Endodermal cell (in vitro differentiated cells): ENCODE measurements at places on chromosomes 6 and 20. TPM values are rescaled to one million over a fixed set of nuclear protein-coding genes. Genes with fewer than 3 reads are reported as not detected.
A peak's percentile ranks its signal among the peaks of the same experiment; 100 is the strongest.

BMP2 gene
- total RNA-seq, result 119 and 132 TPM in 2 replicates

TRIM40 gene
- not detected in 3 replicates for total RNA-seq

KCNK5 gene
- total RNA-seq, result 24.0 and 29.8 TPM in 2 replicates

SAMD5 gene
- 0.79 and 0.99 TPM in 2 replicates for total RNA-seq

PRL gene
- total RNA-seq, result not detected in 3 replicates

DNA sequence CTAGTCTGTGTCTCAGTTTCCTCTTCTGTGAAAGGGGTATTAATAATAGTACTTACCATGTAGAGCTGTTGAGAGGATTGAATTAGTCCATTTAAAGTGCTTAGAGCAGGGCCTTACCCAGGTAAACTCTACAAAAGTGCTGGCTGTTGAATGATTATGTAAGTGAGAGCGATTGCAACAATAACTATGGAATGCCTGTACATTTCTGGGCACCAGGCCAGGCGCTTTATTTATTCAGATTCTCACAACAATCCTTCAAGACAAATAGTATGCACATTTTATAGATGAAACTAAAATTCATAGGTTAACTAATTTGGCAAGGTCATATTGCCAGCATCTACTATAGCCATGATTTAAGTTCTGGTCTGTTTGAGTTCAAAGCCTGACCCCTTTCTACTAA, 78.3 kb upstream of the MMS22L start:
- H3K36me3 ChIP-seq, result no peaks in the 10 kb centered on the region
- H3K27ac ChIP-seq, result no peak overlapping the region
- no peak for DNase-seq
- H3K27me3 ChIP-seq, result no peaks in the 10 kb centered on the region
- no peak overlapping the region for H3K4me3 ChIP-seq

GRCh38 chr6:73984571-73985210, 288.7 kb downstream of the CD109 start:
- DNase-seq, result no peak
- peaks cover 16% of the 10 kb centered on the region for H3K27me3 ChIP-seq
- no peak overlapping the region for H3K4me3 ChIP-seq
- no peaks in the 10 kb centered on the region for H3K4me1 ChIP-seq

GRCh38 chr6:3230256-3230882, 2.9 kb upstream of the TUBB2B start:
- peaks cover 3% of the 10 kb centered on the region for H3K4me1 ChIP-seq
- peak overlapping the region; percentile 73 for H3K4me3 ChIP-seq

DNA sequence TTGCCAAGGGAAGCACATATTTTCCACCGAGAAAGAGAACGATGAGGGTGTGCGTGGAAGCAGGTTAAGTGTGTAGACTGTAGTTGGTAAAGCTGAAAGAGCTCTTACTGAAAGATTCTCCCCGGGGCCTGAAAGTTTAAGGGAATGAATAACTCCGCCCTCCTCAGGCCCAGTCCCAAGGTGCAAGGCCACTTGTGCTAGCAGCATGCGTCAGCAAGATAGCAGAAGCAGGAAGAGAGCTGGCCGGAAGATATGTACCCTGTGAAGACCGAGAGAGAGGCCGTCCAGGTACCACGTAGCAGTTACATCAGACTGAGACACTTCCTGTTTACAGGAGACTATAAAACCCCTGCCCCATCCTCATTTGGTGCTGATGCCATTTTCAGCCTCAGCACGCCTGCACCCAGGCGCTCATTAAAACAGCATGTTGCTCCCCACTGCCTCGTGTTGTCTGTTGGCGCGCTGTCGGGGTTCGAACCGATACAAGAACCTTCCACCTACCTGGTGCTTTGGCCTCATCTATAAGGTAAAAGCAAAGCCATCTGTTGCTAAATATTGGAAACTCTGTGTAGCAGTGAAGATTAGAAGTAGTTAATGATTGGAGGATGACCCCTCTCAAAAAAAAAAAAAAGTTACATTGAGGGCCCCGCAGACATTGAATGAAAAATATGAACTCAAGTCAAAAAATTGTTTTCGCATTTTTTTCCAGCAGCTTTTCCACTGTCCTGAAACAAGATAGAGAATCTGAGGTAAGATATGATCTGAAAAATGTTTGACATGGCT, 18.6 kb upstream of the FAM135A start:
- no peaks in the 10 kb centered on the region for H3K4me1 ChIP-seq
- DNase-seq, result no peak
- no peak overlapping the region for H3K27ac ChIP-seq
- no peak overlapping the region for H3K4me3 ChIP-seq

- H3K27me3 ChIP-seq, result peaks cover 13% of the 10 kb centered on the region
- no peak overlapping the region for H3K4me3 ChIP-seq
- H3K27ac ChIP-seq, result no peak overlapping the region
- no peaks in the 10 kb centered on the region for H3K36me3 ChIP-seq
- no peaks in the 10 kb centered on the region for H3K4me1 ChIP-seq
- DNase-seq, result no peak
These were observed 62.3 kb downstream of the LY86 start for GRCh38 chr6:6650839-6651238.

DNA sequence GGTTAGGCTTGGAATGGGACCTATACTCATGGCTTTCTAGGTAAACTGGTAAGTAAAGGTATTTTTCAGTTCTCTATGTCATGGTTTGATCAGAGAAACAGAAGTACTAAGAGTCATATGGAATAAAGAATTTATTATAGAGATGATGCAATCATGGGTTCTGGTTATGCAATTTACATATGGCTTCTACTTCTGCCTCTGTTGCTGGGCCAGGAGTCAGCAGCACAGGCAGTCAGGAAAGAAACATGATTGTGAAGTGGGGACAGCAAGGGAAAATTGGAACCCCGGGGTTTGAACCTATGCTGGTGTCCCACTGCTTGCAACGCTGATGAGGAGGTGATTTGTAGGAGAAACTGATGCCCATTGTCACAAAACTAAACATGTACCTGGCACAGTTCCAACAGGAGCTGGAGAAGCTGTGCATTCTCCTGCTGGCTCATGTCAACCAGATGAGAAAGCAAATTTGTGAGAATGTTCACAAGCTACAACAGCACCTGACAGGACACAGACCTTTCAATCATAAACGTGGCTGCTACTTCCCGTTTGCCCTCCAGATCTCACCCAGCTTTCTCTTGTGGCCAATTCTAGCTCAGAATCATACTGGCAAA, 887.1 kb downstream of the TFAP2A start:
- H3K4me1 ChIP-seq, result no peaks in the 10 kb centered on the region
- H3K4me3 ChIP-seq, result no peak overlapping the region
- no peaks in the 10 kb centered on the region for H3K27me3 ChIP-seq
- no peaks in the 10 kb centered on the region for H3K36me3 ChIP-seq
- no peak overlapping the region for H3K27ac ChIP-seq

GRCh38 chr20:6277661-6278240, 154.9 kb upstream of the FERMT1 start:
- H3K27ac ChIP-seq, result no peak overlapping the region
- no peak overlapping the region for H3K4me3 ChIP-seq
- peak; percentile 76 for DNase-seq

DNA sequence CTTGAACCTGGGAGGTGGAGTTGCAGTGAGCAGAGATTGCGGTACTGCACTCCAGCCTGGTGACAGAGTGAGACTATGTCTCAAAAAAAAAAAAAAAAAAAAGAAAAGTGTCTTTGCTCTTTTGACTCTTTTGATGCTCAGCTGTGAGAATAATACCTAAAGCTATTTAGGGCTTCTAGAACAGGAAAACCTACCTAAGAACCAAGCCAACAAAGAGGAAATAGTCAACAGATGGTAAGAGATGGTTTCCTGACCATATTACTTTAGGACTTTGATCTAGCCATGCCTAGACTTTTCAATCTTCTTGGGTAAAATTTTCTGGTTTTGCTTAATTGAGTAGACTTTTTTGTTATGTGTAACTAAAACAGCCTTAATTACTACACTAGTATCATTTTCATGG, 508.1 kb downstream of the EPHA7 start:
- no peaks in the 10 kb centered on the region for H3K36me3 ChIP-seq
- no peak overlapping the region for H3K4me3 ChIP-seq
- no peaks in the 10 kb centered on the region for H3K4me1 ChIP-seq
- H3K27me3 ChIP-seq, result no peaks in the 10 kb centered on the region

GRCh38 chr20:23407781-23408464, 13.4 kb downstream of the NAPB start:
- no peaks in the 10 kb centered on the region for H3K4me1 ChIP-seq
- H3K27ac ChIP-seq, result no peak overlapping the region
- H3K4me3 ChIP-seq, result no peak overlapping the region
- H3K27me3 ChIP-seq, result no peaks in the 10 kb centered on the region
- no peak for DNase-seq

DNA sequence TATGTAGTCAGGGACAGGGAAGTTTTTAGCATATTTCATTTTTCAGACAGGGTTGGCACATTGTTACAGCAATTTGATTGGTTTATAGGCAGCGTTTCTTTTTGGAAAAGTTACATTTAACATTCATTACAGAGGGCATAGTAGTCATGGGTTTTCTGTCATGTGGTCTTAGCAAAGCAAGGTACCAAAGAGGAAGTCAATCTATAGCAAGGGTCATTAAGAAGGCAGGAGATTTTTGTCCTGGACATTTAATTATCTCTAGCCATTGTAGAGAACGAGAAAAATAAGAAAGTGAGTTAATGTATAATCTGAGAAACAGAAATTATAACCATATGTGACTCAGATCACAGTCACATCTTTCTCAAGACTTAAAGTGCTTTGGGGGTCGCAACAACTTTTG, 47.4 kb downstream of the TPD52L1 start:
- peaks cover 3% of the 10 kb centered on the region for H3K4me1 ChIP-seq
- no peak overlapping the region for H3K27ac ChIP-seq
- no peaks in the 10 kb centered on the region for H3K27me3 ChIP-seq
- DNase-seq, result no peak
- H3K4me3 ChIP-seq, result no peak overlapping the region

- no peaks in the 10 kb centered on the region for H3K36me3 ChIP-seq
- H3K27me3 ChIP-seq, result no peaks in the 10 kb centered on the region
- H3K27ac ChIP-seq, result no peak overlapping the region
- no peak for DNase-seq
- H3K4me3 ChIP-seq, result peak overlapping the region; percentile 45
These were observed 29.3 kb downstream of the CST8 start for GRCh38 chr20:23520185-23520584.

GRCh38 chr6:7515363-7515762, 26.1 kb upstream of the DSP start:
- H3K36me3 ChIP-seq, result no peaks in the 10 kb centered on the region
- H3K4me1 ChIP-seq, result peaks cover 2% of the 10 kb centered on the region
- DNase-seq, result no peak
- peaks cover 8% of the 10 kb centered on the region for H3K27me3 ChIP-seq

DNA sequence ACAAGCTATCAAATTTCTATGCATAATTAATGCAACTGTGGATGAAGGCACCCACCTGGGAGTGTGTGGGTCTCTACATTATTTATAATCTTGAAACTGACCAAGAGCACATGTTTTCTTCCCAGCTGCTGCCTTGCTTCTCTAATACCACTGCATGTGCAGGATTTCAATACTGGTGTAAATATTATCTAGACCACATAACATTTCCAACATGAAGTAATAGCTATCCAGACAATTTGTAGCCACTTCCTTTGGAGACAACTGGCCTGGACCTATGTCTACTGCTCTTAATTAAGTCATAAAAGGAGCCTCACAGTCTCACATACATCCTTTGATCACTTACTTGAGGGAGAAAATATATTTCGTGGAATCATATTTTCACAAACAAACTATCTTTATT, 180.7 kb downstream of the HIVEP2 start:
- no peaks in the 10 kb centered on the region for H3K27me3 ChIP-seq
- H3K4me3 ChIP-seq, result no peak overlapping the region
- no peaks in the 10 kb centered on the region for H3K36me3 ChIP-seq
- H3K27ac ChIP-seq, result no peak overlapping the region
- DNase-seq, result no peak

DNA sequence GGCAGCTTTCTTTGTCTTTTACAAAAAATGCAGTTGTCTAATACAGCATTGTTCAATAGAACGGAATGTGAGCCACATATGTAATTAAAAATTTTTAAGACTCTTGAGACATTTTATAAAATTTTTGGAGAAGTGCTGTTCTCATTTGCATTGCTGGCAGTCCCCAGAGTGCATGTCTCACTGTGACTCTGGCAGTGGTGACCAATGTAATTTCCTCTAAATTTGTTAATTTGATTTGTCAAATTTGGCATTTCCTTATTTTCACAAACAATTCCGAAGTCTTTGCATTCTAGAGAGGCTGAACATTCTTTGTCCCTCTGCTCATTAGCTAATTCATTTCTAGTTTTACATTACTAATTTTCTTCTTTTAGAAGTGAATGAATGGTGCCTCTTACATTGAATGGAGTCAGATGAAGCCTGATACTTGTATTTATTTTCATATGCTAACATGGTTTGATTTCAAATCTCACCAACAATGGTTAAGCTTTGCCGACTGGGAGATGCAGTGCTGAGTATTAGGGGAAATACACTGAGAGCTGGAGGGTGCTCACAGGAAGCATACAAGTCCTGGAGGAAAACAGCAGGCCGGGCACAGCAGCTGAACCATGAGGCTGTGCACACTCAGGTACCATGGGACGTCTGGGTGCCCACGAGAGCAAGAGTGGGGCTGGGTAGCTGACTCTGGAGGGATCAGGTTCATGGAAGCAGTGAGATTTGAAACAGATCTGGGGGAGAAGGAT, 68.5 kb upstream of the ARMC2 start:
- no peak overlapping the region for H3K4me3 ChIP-seq
- H3K4me1 ChIP-seq, result no peaks in the 10 kb centered on the region
- H3K36me3 ChIP-seq, result no peaks in the 10 kb centered on the region
- peaks cover 26% of the 10 kb centered on the region for H3K27me3 ChIP-seq
- H3K27ac ChIP-seq, result no peak overlapping the region

GRCh38 chr20:1935696-1936366, 40.6 kb downstream of the SIRPA start:
- DNase-seq, result no peak
- H3K27ac ChIP-seq, result no peak overlapping the region

DNA sequence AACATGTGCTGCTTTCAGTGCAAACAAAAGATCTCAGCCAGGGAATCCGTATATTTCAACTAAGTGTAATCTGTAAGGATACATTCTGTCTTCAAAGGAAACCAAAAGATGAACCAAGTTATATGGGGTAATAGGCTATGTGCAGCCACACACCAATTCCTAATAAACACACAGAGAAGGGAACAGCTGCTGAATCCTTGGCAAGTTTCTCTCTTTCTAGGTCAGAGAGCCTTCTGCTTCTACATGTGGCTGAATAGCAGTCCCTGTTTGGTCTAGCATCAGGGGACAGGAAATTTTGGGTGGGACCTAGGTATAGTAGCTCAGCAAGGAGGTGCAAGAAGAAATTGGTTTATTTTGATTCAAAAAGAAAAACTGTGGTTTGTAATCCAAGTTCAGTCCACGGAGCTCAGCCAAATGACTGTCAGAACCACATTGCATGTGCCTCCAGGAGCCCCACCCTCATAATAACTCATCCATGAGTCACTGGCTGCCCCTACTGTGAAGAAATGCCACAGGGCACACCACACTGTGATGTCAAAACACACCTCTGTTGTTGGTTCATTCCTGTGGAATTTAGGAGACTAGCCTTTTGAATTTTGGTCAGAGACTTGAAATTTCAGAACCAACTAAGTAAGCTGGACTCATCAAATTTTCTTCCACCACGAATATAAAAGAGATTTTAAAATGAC, 21.1 kb downstream of the SPTLC3 start:
- no peaks in the 10 kb centered on the region for H3K36me3 ChIP-seq
- H3K4me1 ChIP-seq, result peaks cover 2% of the 10 kb centered on the region
- H3K4me3 ChIP-seq, result no peak overlapping the region
- DNase-seq, result peak; percentile 70
- no peaks in the 10 kb centered on the region for H3K27me3 ChIP-seq
